ENCODE measurements at places on chromosomes 6 and 20.

DNA sequence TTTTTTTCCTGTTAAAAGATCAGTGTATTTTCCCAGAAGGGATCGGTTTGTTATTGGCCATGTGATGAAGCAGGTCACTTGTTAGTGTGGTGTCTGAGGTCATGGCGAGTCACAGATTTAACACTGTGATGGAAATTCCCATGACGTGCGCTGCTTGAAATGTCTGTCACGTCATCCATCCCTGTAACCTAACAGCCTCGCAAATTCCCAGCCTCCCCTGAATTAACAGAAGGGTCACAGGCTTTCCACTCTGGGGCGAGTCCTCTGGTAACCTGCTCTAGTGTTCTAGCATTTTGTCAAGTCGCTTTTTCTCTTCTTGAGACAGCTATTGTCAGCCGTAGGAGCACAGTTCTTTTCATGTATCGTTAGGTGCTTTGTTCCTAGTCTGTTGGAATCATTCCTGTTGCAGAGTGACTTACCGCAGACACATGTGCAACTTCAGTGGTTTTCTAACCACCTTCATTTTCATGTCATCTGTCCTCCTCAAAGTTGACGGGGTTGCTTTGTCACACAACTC, 137.2 kb downstream of the MAP3K4 start:
- DNase-seq = peak; percentile 61

GRCh38 chr20:61900011-61900944, 165.4 kb downstream of the TAF4 start:
- no peak for DNase-seq

DNA sequence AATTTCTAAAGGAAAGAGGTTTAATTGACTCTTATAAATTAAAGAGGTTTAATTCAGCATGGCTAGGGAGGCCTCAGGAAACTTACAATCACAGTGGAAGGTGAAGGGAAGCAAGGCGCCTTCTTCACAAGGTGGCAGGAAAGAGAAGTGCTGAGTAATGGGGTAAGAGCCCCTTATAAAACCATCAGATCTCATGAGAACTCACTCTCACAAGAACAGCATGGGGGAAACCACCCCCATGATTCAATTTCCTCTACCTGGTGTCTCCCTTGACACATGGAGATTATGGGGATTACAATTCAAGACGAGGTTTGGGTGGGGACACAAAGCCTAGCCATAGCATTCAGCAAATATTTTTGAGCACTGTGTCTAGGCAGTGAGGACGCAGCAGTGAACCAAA, 3.9 kb upstream of the IPCEF1 start:
- no peak for DNase-seq

- DNase-seq = no peak
Observed at GRCh38 chr20:819680-820322, 13.7 kb upstream of the FAM110A start.

GRCh38 chr20:57135875-57136274, 130.6 kb downstream of the BMP7 start:
- peak; percentile 3 for DNase-seq

DNA sequence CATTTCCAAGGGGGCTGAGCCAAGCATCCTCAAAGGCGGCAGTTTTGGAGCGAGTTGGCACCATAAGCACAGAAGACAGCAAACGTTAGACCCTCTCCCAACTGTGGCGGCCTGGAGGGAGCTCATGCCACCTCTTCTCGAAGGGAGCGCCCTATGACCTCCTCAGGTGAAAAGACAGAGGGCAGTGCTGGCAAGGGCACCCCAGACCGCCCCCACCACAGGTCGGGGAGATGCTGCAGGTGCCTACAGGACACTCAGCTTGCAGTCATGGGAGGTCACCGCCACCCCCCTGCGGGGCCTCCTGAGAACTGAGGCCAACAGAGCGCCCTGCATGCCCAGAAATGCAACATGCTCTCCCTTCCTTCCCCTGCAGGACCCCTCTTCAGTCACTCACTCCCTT, 45.1 kb upstream of the BHLHE23 start:
- DNase-seq = no peak

GRCh38 chr20:38645980-38646858, 44.6 kb downstream of the ARHGAP40 start:
- peak; percentile 67 for DNase-seq

Measured in EH (cell line).